ENCODE measurements at places on chromosomes 5 and 9. TPM values are rescaled to one million over a fixed set of nuclear protein-coding genes. Genes with fewer than 3 reads are reported as not detected.

Gene BDP1
- 32.3 TPM for total RNA-seq

DNA sequence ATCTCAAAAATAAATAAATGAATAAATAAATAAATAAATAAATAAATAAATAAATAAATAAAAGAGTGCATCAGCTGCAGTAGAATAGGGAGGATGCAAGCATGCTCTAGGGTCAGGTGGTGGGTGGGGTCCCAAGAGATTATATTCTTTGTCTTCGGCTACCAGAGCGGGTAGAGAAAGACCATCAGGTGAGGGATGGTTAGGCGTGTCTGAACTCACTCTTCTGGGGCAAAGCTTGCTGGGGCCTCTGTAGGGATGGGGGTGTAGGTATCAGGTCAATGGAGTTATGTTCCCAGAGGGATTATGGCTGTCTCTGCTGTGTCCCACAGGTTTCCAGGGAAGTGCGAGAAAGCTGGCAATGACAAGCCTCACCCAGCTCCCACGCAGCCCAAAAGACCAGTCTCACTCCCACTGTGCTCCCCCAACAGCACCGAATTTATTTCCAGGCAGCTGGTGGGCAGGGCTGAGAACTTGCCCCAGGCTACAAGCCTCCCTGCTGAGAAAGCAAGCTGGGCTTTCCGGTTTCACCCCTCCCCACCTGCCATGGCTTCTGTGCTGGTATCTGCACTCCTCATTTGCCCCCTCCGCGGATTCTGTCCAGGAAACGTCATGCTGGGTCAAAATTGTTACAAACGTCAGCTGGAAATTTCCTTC is 180.8 kb downstream of the LURAP1L start:
- no peak overlapping the region for H3K27ac ChIP-seq
- no peak overlapping the region for H3K4me3 ChIP-seq
- no peak for DNase-seq
- no peaks in the 10 kb centered on the region for H3K27me3 ChIP-seq
- no peaks in the 10 kb centered on the region for H3K4me1 ChIP-seq
- no peaks in the 10 kb centered on the region for H3K36me3 ChIP-seq

Gene GTF3C5
- total RNA-seq: 87.9 TPM

Gene HAVCR2
- total RNA-seq: 30.9 TPM

DNA sequence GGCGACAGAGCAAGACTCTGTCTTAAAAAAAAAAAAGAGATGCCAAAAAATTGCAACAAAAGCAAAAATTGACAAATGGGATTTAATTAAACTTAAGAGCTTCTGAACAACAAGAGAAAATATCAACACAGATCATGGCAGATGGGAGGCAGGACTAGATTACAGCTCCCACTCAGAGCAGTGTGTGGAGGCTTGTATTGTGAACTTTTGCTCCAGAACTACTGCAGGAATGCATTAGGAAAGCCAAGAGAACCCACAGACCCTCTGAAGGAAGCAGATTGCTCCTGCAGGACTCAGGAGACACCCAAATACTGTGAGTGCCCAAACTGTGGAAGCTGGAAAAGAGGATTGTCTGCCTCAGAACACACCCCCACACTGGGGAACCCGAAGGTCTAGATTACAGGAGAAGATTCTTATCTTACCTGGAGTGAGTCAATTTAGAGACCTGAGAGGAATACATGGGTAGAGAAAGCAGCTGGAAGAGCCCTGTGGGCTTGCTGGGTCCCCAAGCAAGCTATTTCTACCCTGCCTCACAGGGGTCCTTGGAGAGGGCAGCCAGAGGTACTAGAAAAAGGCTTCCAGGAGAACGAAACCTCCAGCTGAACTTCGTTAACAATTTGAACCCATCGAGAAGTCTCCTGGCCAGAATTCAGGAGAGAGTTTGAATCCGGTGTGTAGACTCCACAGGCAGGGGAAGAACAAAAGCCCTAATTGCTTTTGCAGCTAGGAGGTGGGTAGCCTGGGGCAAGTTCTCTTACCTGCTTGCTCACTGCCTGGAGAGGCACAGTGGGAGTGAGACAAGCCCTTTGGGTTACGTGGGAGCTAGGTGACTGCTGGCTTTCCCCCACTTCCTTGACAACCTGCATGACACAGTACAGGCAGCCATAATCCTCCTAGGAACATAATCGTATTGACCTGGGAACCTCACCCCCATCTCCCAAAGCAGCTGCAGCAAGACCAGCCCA is 593.4 kb upstream of the RGMB start:
- no peaks in the 10 kb centered on the region for H3K4me1 ChIP-seq
- H3K27me3 ChIP-seq: no peaks in the 10 kb centered on the region
- no peaks in the 10 kb centered on the region for H3K36me3 ChIP-seq

Gene PRUNE2
- total RNA-seq: 0.42 TPM

DNA sequence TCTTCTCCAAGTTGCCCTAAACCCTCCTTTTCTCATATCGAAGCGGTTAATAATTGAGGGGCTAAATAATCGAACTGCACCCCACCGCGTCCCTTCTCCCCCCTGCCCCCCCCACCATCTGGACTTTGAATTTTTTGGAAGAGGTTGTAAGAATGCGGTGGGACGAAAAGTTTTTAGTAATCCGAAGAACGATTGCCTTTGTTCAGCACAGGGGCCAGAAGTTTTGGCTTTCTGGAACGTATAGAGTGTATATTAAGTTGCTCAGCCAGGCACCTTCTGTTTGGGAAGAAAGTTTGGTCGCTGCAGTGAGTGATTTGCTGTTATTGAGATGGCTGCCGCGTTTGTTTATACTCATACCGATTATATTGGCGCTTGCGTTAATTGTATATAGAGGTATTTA is 518 bp downstream of the ERBIN start:
- peaks cover 37% of the 10 kb centered on the region for H3K4me1 ChIP-seq
- DNase-seq: peak; percentile 30
- H3K27me3 ChIP-seq: peaks cover 12% of the 10 kb centered on the region
- peak overlapping the region; percentile 100 for H3K4me3 ChIP-seq
- H3K36me3 ChIP-seq: peaks cover 27% of the 10 kb centered on the region
- H3K27ac ChIP-seq: peak overlapping the region; percentile 98

DNA sequence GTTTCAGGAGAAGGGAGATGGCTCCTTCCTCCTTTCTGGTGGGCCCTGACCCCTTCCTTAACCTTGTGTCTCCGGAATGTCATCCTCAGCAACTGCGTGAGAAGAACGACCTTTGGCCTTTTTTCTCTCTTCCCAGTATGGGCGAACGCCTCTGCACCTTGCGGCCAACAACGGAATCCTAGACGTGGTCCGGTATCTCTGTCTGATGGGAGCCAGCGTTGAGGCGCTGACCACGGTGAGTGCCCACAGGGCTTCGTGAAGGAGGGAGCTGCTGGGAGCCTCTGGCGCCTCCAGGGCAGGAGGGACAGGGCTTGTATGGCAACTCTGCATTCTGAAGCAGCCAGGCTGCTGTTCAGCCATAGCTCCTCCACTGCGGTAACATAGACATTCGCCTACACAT is 68.0 kb upstream of the CTSL start:
- peaks cover 3% of the 10 kb centered on the region for H3K27me3 ChIP-seq
- H3K36me3 ChIP-seq: no peaks in the 10 kb centered on the region
- H3K4me3 ChIP-seq: no peak overlapping the region
- DNase-seq: no peak
- no peak overlapping the region for H3K27ac ChIP-seq
- H3K4me1 ChIP-seq: no peaks in the 10 kb centered on the region

Gene SV2C
- 0.10 TPM for total RNA-seq

- H3K27ac ChIP-seq: no peak overlapping the region
- H3K4me3 ChIP-seq: no peak overlapping the region
- no peaks in the 10 kb centered on the region for H3K27me3 ChIP-seq
- no peak for DNase-seq
- peaks cover 6% of the 10 kb centered on the region for H3K4me1 ChIP-seq
- H3K36me3 ChIP-seq: no peaks in the 10 kb centered on the region
These were observed 79.7 kb downstream of the CDH6 start for GRCh38 chr5:31273161-31273560.

GRCh38 chr9:133234577-133235322 is 25.7 kb upstream of the OBP2B start:
- H3K4me1 ChIP-seq: peaks cover 14% of the 10 kb centered on the region
- H3K27me3 ChIP-seq: peaks cover 7% of the 10 kb centered on the region
- no peaks in the 10 kb centered on the region for H3K36me3 ChIP-seq
- no peak overlapping the region for H3K4me3 ChIP-seq

DNA sequence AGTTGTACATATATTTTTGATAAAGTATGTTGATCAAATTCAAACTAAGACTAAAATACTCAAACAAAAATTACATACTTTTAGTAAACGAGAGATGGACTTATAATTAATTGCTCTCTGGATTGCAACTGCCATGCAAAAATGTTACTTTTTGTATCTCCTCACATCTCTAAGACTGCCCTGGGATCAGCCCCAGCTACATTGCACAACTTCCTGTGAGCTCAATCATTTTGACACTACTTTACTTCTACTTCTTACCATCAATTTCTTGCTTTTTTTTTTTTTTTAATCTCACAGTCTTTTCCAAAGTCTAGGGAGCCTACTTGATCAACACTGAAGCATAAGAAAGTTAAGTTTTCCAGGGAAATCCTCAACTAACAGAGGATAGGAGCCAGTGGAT is 506.0 kb upstream of the CDH10 start:
- H3K4me1 ChIP-seq: no peaks in the 10 kb centered on the region
- H3K27me3 ChIP-seq: no peaks in the 10 kb centered on the region
- no peaks in the 10 kb centered on the region for H3K36me3 ChIP-seq
- H3K27ac ChIP-seq: no peak overlapping the region
- H3K4me3 ChIP-seq: no peak overlapping the region

- H3K27me3 ChIP-seq: no peaks in the 10 kb centered on the region
- H3K4me3 ChIP-seq: no peak overlapping the region
- no peaks in the 10 kb centered on the region for H3K4me1 ChIP-seq
- no peak for DNase-seq
- no peak overlapping the region for H3K27ac ChIP-seq
These were observed 72.7 kb downstream of the CAST start for GRCh38 chr5:96734871-96735325.

- DNase-seq: no peak
- H3K27ac ChIP-seq: no peak overlapping the region
- H3K27me3 ChIP-seq: peaks cover 18% of the 10 kb centered on the region
- H3K4me3 ChIP-seq: no peak overlapping the region
- no peaks in the 10 kb centered on the region for H3K4me1 ChIP-seq
These were observed 459.4 kb downstream of the GADD45G start for GRCh38 chr9:90064248-90064647.

All from activated CD4-positive, alpha-beta T cell treated with anti-CD3 and anti-CD28 coated beads, Interleukin-2, amount 10 ng/mL, durations not matched to agents 7 days and 5 days (primary cell).